Hematopoietic multipotent progenitor cell treated with erythropoietin and hydrocortisone succinate and interleukin-3 and kit ligand, for 4 days (in vitro differentiated cells): ENCODE measurements at places on chromosomes 2 and 18.

- peak; percentile 35 for DNase-seq
Observed at GRCh38 chr2:65071499-65072180, 15.4 kb downstream of the CEP68 start.

DNA sequence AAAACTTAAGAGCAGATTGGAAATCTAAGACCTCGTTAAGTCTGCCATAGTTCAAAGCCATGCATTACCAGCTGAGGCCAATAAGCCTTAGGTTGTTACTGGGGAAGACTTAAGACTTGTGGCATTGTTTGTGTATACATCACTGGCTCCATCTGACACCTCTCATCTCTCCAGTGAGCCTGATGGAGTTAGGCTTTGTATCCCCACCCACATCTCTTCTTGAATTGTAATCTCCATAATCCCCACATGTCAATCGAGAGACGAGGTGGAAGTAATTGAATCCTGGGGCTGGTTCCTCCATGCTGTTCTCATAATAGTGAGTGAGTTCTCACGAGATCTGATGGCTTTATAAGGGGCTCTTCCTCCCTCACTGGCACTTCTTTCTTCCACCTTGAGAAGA, 404.6 kb downstream of the ARHGAP15 start:
- no peak for DNase-seq

- no peak for DNase-seq
Observed at GRCh38 chr2:232439758-232440135, 16.2 kb upstream of the ALPI start.

DNA sequence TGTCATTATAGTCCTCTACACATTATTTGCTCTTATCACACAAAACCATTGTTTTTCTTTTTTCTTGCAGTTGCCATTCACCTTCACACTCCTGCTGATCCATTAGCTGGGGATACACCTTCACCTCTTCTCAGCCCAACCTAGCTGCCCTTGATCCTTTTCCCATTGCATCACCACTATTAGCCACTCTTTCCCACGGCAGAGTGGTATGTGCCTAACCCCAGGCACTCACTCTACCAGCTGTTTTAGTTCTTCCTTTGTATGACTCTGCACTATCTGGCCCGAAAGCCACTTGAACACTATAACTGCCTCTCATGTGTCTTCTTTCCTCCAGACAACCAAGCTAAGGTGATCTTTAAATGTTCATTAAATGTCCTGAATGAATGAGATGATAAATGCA, 145.4 kb upstream of the PIK3C3 start:
- DNase-seq: no peak

DNA sequence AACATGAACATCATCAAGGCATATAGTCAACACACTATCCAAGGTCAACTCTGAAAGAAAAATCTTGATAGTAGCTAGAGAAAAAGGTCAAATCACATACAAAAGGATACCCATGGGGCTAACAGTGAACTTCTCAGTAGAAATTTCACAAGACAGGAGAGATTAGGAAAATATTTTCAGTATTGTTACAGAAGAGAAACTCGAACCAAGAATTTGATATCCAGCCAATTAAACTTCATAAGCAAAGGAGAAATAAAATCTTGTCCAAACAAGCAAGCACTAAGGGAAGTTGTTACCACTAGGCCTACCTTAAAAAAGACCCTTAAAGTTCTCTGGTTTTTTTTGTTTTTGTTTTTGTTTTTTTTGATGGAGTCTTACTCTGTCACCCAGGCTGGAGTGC, 242.5 kb downstream of the EXOC6B start:
- no peak for DNase-seq

GRCh38 chr18:33440060-33441043, at the start of gene CCDC178:
CCDC178 (minus strand) TSS chr18:33440721; CDS start chr18:33412088, 28,633 bp downstream.
- DNase-seq: peak; percentile 52

DNA sequence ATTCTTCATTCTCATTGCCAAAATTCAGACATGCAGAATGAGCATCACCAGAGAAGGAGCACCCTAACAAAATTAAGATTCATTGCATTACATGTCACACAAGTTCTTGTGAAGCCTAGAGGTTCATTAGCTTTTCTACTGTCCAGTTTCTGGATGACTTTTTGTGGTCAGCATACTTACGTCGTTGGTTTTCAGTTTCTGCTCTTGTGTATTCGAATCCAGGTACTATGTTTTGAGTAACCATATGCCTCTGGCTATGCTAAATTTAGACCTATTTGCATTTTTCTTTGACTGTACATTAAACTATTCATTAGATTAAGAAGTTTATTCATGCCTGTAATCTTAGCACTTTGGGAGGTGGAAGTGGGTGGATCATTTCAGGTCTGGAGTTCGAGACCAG, 251.3 kb downstream of the PARD3B start:
- DNase-seq: no peak

DNA sequence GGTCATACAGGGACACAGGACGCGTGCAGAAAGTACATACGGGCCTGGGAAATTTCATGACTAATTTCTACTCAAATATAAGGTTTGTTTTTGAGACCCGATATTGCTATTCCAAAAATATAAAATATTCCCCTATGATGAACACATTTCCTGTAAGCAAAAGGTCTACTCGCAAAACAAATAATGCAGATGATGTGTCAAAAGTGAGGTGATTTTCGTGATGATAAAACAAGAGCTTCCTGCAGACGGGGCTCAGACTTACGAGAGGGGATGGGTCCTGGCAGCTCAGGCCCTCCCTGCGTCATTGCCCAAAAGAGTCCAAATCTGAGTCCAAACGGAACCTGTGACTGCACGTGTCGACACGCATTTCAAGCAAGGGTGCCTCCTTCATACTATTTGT, 62.7 kb downstream of the MBP start:
- no peak for DNase-seq

DNA sequence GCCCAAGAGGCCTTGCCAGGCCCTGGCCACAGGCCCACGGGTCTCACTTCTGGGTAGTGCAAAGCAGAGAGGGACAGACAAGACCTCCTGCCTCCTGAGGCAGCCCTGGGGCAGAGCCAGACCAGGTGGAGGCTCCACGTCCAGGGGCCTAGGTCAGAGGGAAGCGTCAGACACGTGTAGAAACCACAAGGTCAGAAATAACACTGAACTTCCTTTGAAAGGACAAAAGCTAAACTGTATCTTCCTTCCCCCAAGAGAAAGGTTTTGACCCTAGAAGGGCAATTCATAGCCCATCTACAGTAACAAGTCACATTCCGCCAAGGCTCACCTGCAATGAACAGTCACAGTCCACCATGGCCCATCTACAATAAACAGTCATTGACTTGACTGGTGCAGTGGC, 17.9 kb downstream of the SDC1 start:
- no peak for DNase-seq
